ENCODE measurements at places on chromosomes 5 and 9.

DNA sequence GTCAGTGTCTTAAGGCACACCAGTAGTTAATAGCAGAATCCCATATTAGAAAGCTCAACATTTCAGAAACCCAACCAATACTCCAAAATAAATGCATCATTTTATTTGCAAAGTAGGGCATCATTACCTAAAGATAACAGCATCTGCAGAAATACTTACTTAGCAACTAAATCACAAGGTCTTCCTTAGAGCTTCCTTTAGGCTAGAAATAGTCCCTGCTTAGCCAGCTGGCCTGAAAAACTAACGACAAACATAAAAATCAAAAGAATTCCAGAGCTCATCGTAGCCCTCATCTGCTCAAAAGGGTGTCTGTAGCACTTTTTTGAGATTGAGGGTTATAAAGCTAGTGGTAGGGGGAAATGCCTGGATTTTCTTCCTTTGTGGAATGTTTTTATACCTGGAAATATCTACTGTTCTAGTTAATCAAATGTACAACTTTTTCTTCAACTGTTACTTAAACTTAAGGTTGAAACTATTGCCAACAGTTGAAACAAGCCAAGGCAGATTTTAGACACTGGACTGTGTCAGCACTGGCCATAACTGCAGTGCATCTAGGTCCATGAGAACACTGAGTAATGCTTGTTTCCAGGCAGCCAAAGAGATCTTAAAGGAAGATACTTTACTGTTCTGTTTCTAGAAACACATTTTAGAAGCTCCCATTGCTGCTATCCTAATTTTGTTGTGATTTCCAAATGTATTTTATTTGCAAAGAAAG is 129.4 kb upstream of the RASA1 start:
- DNase-seq: no peak

DNA sequence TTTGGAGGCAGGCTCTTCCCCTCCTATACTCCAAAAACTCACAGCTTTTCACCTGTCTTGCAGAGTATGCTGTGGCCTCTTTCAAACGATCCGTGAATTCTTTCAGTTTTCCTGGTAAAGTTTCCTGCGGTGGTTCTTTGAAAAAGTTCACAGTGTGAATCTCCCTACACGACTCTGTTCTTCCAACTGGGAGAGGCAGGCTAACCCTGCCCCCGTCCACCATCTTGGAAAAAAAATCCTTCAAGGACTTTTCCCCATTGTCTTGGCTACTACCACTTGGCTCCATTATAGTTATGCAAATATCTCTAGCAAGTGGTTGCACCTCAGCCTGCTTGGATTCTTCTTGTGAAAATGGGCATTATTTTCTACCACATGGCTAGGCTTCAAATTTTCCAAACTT is 382.6 kb downstream of the AGTPBP1 start:
- DNase-seq: no peak

DNA sequence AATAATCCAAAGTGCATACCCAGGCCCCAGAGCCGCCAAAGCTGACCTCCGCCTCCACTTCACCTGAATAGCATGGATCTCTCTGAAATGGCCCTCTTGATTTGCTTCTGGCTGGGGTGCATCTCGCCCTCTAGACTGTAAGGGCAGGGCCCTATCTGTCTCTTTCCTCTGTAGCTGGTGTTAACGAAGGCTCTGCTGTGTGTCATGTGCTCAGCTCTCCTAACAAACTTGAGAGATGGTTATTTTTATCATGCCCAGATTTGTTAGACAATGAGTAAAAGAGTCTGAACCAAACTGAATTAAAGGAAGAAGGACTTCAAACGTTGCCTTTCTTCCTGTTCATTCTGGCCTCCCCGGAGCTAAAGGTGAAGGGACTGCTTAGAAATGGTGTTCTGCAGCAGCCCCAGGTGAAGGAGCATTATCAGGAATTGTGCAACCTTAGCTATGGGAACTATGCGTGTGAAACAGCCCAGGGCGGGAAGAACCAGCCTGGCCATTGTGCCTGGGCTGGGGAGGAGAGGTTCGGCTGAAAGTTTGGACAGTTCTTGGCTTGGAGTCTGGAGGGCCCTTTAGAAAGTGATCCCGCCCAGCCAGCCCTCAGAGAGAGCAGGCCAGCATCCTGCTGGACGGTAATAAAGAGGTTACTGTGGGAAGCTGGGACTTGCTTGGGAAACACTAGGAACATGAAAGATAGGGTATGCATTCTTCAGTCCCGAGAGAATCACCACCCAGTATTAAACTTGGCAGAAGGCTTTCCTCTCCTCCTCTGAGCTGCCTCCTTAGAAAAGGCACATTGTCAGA is 73.5 kb downstream of the WWC1 start:
- DNase-seq: no peak

GRCh38 chr5:178312880-178313282 is 80.3 kb upstream of the PHYKPL start:
- no peak for DNase-seq

DNA sequence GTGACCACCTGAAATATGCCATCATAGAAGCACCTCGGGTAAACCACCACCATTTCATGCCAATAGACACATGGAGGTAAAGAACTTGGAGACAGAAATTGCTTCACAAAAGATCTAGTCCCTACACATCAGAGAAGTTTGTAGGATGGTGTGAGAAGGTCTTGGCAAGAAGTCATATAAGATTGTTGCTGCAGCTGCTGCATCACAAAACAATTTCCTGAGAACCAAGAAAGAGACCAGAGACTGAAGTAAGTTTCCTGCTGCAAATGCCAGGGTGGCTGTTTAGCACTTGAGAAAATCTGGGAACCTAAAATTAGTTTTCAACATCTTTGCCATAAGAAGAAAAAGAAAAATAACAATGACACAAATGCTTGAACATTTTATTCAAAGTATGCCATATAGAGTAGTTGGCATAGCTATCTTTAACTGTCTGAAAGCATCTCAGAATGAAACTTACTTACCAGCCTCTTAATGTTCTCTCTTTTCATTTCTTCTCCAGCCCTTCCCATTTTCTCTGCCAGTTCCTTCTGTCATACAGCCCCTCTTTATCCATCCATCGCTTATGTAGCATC is 114.3 kb downstream of the KCTD16 start:
- DNase-seq: no peak

DNA sequence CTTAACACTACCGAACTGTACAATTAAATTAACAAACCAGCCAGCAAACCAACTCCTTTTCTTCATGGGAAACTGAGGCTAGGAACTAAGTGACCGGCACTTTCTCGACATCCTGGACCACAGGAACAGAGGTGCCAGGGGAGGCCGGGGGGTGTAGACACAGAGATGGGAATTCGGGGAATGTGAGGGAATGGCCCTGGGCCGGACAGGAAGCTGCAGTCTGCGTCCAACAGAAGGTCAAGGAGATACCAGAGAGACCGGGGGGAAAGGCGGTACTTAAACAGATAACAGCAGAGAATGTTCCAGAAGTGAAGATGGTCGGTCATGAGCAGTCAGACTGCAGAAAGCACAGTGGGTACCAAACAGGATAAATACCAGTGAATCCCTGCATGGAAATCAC is 40.3 kb downstream of the DBH start:
- no peak for DNase-seq

- peak; percentile 48 for DNase-seq
These were observed 206.7 kb downstream of the FAM114A2 start for GRCh38 chr5:153831973-153832372.

DNA sequence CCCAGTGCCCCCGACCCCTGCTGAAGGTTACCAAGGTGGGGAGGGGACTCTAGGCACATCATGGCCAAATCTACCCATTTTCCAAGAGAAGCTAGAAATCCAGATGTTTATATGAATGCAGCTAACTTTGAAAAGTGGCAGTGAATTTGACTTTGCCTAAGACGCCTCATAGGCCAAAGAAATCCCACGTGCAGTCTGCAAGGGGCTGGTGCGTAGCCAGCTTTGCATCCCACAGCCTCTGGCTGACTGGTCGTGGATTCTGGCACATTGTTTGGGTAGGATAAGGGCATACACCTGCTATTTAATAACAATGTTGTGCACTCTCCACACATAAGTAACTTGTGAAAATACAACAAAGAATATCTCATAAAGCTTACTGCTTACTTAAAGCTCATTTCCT is 3.5 kb upstream of the GADD45G start:
- DNase-seq: no peak

- DNase-seq: no peak
These were observed 71.0 kb downstream of the INVS start for GRCh38 chr9:100170085-100170484.

GRCh38 chr5:10509575-10509974 is 54.3 kb upstream of the ANKRD33B start:
- no peak for DNase-seq

DNA sequence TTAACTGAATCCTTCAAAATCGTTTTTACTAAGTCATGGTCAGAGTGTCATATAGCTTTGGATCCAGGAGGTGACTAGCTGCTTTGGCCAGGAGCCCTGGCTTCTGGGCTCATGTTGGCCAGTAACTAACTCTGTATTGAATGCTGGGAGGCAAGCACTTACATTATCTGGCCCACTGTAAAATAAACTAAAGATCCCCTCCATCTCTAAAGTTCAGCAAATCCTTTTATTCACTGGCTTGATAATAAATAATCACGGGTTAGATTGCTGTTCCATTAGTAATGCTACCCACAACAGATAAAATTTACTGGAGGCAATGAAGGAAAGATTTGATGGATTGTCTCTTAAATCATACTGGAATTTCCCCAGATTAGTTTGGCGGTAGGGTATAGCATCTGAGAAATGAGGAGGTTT is 382.2 kb upstream of the TLE4 start:
- no peak for DNase-seq

DNA sequence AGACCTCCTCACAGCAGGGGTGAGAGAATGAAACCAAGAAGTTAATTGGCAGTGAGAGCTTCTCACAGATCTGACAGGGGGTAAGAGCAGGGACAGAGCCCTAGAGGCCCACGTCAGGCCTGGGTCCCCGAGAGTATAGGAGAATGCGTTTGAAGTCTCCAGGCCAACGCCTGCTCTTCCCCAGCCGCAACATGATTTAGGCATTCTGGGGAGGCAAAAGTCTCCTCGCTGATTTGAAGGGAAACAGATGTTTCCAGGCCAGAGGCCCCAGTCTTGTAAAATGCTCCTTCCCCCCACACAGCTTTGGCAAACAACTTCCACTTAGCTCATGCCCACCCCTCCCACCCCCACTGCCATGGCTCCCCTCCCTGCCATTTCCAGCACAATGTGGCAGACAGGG is 239.2 kb upstream of the TRIM32 start:
- DNase-seq: no peak

DNA sequence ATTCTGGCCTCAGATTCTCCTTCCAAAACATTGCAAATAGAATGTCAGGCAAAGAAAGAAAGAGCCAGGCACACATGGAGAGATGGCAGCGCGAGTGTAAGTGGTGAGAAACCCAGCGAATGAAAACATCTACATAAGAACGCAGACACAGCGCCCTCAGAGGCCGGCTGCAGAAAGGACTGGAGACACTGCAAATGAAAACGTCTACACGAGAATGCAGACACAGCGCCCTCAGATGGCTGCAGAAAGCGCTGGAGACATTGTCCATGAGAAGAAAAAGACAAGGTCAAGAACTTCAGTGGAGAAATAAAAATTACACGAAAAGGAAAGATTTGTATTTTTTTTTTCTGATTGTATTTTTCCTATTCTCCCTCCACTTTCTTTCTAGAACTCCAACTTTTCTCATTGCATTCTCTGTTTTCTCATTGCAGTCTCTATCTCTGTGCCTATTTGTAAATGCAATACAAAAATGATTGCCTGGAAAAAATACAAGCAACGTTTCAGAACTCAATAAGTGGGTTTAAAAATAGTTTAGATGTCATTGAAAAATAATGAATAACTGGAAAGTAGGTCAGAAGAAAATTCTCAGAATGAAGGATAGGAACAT is 117.9 kb upstream of the LPCAT1 start:
- peak; percentile 88 for DNase-seq

DNA sequence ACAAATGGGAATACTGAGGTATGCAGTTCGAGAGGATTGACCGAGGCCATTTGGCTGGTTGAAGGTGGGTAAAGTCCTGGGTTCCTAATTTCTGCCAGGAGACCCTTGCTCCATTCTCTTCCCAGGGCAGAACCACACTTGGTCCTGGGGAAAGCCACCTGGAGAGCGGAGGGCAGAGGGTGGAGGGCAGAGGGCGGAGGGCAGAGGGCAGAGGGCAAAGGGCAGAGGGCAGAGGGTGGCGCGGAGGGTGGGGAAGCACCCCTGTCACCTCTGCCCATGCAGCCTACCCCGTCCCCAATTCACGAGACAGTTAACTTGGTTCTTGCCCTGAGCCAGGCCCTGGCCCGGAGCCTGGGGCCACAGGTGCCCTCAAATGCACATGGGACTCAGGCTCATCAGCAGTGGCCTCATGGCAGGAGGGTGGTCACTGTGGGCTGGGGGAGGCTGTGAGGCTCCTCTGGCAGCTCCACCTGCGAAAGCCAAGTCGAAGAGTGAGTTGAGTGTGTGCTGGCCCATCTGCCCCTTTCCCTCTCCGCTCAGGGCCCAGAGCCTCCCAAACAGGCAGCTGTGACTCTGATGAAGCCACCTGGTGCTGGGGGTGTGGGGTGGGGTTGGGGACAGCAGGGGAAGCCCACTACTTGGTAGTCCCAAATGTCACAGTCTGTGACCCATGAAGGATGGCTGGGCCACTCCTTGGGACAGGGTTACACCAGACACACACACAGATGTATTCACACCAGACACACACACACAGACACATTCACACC is 28.0 kb upstream of the FCN1 start:
- no peak for DNase-seq

DNA sequence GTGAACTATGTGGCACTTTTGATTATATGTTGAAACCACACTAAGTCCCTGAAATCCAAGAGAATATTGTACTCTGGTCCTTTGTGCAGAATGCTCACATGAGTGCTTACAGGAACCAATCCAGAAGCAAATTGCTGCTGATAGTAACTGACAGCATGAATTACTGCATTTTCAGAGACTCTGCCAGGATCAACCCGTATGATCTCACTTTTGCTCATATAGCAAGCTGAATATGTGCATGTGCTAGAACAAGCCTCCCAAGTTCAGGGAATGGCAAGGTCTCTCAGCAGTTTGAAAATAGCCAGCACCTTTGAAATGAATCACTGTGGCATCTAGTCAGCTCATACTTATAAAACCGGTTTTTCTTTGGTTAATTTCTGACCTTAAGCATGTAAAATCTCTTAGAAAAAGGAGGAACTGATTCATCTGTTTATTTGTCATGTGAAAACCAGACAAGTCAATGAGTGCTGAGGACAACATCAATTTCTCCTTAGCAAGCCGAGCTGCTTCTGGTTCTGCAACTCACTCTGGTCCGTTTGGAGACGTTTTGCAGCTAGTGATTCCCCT is 215.7 kb upstream of the ELL2 start:
- no peak for DNase-seq

GRCh38 chr9:106288689-106289088 is 574.3 kb upstream of the ZNF462 start:
- no peak for DNase-seq

- DNase-seq: no peak
These were observed 39.0 kb upstream of the TTC1 start for GRCh38 chr5:159969966-159970365.
